Activated CD8-positive, alpha-beta memory T cell treated with anti-CD3 and anti-CD28 coated beads, Interleukin-2, amount 10 ng/mL, durations not matched to agents 7 days and 5 days (primary cell): ENCODE measurements at places on chromosomes 2 and 18. TPM values are rescaled to one million over a fixed set of nuclear protein-coding genes. Genes with fewer than 3 reads are reported as not detected.

The LIMS4 gene
- total RNA-seq: 0.85 TPM

The MFSD6 gene
- 53.1 TPM for total RNA-seq

The CYP26B1 gene
- total RNA-seq: not detected

The RETSAT gene
- total RNA-seq: 28.2 TPM

The CCDC148 gene
- not detected for total RNA-seq

The ABCG8 gene
- total RNA-seq: not detected

The LRRC30 gene
- not detected for total RNA-seq

The CRYGD gene
- not detected for total RNA-seq

The CYBRD1 gene
- total RNA-seq: 4.6 TPM

The DGKD gene
- total RNA-seq: 42.3 TPM

The DSC1 gene
- total RNA-seq: not detected

The UGT1A3 gene
- total RNA-seq: not detected

The MYCN gene
- not detected for total RNA-seq

The MOCOS gene
- total RNA-seq: 0.64 TPM

The SRD5A2 gene
- not detected for total RNA-seq

The GPBAR1 gene
- 0.73 TPM for total RNA-seq

The CDK15 gene
- not detected for total RNA-seq

The PPP4R1 gene
- 28.4 TPM for total RNA-seq

The GATA6 gene
- total RNA-seq: not detected

The FEV gene
- total RNA-seq: not detected

The ZNF804A gene
- total RNA-seq: not detected

The RNF181 gene
- total RNA-seq: 110 TPM

The EFR3B gene
- total RNA-seq: 0.23 TPM

The HOXD10 gene
- total RNA-seq: not detected

The ALPI gene
- not detected for total RNA-seq

The MEIS1 gene
- not detected for total RNA-seq

The C2orf72 gene
- total RNA-seq: 0.18 TPM

The TCF23 gene
- total RNA-seq: not detected

The SCN7A gene
- not detected for total RNA-seq

The MYO5B gene
- total RNA-seq: not detected

The GKN2 gene
- total RNA-seq: not detected

The LINC00305 gene
- not detected for total RNA-seq

The OBSL1 gene
- total RNA-seq: not detected

The RAD51AP2 gene
- total RNA-seq: not detected

The TUBA4B gene
- total RNA-seq: not detected

The COLEC11 gene
- 0.23 TPM for total RNA-seq

The NEB gene
- total RNA-seq: 0.12 TPM

The G6PC2 gene
- total RNA-seq: not detected

The KCNG2 gene
- total RNA-seq: not detected

The ADD2 gene
- 1.2 TPM for total RNA-seq

The GPAT2 gene
- 26.7 TPM for total RNA-seq

The MXD1 gene
- 19.3 TPM for total RNA-seq

The FKBP1B gene
- total RNA-seq: 5.5 TPM

The ARHGAP25 gene
- 90.2 TPM for total RNA-seq

The PTPRN gene
- total RNA-seq: not detected

The C18orf54 gene
- total RNA-seq: 16.4 TPM

The IL37 gene
- not detected for total RNA-seq

The RPE gene
- total RNA-seq: 54.3 TPM

The PRSS56 gene
- total RNA-seq: not detected

The MAP3K19 gene
- not detected for total RNA-seq

The FTCDNL1 gene
- total RNA-seq: 2.8 TPM

The INHA gene
- total RNA-seq: not detected

The FAM237A gene
- total RNA-seq: not detected

The COL6A3 gene
- 1.5 TPM for total RNA-seq

The SIX2 gene
- total RNA-seq: not detected

The FLACC1 gene
- total RNA-seq: 1.3 TPM
